ENCODE measurements at places on chromosomes 3 and 15.
A peak's percentile ranks its signal among the peaks of the same experiment; 100 is the strongest.

GRCh38 chr3:186536883-186537844 lies 7.0 kb downstream of the CRYGS start:
- DNase-seq: no peak

DNA sequence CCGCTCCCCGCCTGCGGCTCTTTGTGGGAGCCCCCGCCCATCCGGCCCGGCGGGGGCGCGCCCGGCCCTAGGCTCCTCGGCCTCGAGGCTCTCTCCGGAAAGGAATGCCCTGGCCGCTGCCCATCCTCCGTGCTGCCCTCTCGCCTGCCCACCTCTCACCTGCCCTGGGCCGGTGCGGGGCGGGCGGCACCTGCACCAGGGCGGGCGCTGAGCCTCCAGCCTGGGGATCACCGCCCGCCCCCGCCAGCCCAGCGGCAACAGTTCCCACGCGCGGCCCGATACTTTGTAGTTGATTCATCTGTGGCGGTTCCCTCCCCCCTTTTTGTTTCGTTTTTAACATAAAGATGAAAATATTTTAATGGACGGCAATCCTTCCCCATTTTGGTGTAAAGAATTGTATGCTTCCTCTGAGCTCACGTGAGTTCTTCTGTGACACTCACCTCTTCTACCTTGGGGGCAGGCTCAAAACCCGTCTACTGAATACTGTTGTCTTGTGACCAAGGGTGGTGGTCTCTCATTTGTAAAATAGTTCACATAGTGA lies 1.9 kb downstream of the KLF13 start:
- DNase-seq: peak; percentile 81

DNA sequence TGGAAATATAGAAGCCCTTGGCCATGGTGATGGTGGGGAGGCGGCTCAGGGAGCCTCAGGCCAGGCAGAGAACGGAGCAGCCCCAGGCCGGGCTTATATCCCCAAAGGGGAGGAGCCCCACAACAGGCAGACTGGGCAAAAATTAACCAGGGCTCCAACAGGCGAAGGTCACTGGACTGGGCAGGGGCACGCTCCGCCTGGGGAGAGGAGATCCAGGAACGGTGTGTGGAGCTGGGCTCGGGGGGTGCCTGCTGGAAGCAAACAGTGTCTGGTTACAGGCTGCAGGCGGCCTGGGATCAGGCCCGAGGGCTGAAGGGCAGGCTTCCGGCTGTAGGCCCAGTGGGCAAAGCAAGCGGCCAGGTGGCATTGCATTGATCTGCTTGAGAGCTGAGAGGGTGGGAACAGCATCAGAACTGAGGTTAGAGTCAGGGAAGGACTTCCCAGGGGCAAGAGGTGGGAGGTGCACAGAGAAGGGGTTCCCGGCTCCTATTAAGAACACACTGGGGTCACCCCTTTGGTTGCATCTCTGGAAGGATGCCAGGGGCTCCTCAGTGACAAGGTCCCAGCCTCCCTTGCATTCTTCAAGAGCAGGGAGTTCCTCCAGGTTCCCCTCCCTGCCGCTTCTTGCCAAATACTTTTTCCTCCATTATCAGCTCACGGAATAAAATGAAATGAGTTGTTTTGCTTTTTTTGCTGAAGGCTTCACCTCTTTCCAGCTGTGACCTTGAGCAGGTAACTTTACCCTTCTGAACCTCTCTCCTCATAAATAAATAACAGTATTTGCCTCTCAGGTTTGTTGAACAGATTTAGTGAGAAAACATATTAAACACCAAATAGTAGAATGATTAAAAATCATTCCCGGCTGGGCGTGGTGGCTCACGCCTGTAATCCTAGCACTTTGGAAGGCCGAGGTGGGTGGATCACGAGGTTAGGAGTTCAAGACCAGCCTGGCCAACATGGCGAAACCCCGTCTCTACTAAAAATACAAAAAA lies 7.8 kb downstream of the ANPEP start:
- DNase-seq: peak; percentile 51

DNA sequence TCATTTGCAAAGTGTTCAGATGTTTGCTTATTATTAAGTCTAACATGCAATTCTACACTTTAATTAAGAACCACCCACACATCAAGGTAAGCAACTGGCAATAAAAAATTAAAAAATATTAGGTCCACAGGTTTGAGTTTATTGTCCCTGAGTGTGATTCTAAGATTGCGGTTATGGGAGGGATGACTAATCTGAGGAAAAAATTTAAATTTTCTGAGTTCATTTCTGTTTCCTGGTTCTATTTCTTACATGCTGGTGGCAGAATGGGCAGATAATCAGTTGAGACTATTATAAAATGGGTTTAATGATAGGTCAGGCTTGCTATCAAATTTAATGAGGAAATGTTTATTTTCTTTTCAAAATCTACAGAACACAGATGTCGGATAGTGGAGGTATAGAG lies 105.9 kb downstream of the TP63 start:
- DNase-seq: no peak

- no peak for DNase-seq
Measured at GRCh38 chr15:89666184-89666857, 11.1 kb upstream of the KIF7 start.

DNA sequence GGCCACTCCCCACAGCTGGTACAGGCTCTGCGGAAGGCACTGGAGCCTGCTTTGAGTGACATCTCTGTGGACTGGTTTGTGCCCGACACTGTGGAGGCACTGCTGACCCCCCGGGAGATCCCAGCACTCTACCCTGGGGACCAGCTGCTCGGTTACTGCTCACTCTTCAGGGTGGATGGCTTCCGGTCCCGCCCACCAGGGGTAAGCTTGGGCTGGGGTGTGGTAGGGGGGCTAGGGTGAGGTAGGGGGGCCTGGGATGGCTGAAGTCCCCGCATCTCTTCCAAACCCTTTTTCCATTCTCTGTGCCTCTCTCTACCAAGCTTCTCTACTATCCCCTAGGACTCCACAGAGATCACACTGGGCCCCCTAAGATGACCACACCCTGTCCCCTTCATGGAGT lies 7.8 kb downstream of the VWA5B2 start:
- DNase-seq: no peak

DNA sequence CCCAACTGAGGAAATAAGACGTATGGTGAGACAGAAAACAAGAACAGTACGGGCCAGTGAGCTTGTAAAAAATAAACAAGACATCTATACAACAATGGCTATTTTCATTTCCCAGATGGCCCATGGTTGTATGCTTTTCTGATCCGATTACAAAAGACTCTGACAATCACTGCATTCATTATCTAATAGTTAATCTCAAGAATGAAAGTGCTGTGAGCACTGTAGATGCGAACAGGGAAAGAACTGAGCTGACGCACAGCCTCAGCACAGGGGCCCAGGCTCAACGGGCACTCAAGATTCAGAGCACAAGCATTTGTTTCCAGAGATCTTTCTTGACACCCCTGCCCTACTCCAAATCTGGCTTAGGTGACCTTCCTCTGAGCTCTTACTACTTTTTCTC lies 6.9 kb downstream of the MTMR10 start:
- no peak for DNase-seq

GRCh38 chr3:1093217-1093616 lies 393 bp downstream of the CNTN6 start:
- no peak for DNase-seq

- DNase-seq: no peak
Measured at GRCh38 chr3:32143849-32144757, 37.7 kb downstream of the GPD1L start.

- DNase-seq: no peak
Measured at GRCh38 chr3:117145677-117146076, 436.1 kb downstream of the TUSC7 start.

GRCh38 chr15:32152574-32152973 lies 122.3 kb downstream of the CHRNA7 start:
- no peak for DNase-seq

- peak; percentile 8 for DNase-seq
Measured at GRCh38 chr3:18442756-18443664, 17.9 kb upstream of the SATB1 start.

GRCh38 chr3:59052803-59053411 lies 3.1 kb upstream of the CFAP20DC start:
- DNase-seq: no peak

- DNase-seq: no peak
Measured at GRCh38 chr3:74027121-74027520, 402.4 kb upstream of the PDZRN3 start.

GRCh38 chr3:120080836-120081235 lies 13.4 kb downstream of the GSK3B start:
- no peak for DNase-seq

GRCh38 chr15:49085696-49086459 lies 39.6 kb upstream of the SECISBP2L start:
- no peak for DNase-seq

GRCh38 chr3:29754346-29754745 lies 473.5 kb downstream of the RBMS3 start:
- no peak for DNase-seq

DNA sequence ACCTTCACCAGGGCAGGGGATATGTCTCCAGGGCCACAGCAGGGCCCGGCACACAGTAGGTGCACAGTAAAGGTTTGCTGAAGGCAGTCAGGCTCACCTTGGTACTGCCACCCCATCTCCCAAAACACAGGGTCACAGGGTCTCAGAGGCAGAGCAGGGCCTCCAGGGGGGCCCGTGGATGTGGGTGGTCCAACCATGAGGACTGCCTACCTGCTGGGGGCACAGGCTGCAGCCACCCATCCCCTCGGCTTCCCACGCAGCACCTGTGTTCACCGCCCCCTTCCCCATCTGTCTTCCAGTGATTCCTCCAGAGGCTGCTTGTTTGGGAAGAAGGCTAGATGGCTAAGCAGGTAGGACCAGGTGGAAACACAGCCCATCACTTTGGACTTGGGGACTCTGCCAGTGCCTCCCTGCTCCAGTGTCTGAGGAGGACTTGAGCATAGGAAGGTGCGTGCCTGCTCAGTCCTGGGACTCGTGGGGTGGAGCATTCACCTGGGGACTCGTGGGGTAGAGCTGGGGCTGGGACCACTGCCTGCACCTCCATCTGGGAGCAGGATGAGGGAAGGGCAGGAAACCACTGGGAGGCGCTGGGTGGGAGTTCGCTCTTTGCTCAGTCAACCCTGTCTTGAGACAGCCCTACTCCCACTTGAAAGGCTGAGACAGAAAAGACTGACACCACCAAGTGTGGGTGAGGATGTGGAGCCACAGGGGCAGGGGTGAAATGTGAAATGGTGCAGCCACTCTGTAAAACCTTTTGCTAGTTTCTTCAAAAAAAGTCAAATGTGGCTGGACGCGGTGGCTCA lies 18.8 kb upstream of the PLXND1 start:
- no peak for DNase-seq

GRCh38 chr3:158773166-158773565 lies 28.7 kb upstream of the MFSD1 start:
- DNase-seq: no peak

DNA sequence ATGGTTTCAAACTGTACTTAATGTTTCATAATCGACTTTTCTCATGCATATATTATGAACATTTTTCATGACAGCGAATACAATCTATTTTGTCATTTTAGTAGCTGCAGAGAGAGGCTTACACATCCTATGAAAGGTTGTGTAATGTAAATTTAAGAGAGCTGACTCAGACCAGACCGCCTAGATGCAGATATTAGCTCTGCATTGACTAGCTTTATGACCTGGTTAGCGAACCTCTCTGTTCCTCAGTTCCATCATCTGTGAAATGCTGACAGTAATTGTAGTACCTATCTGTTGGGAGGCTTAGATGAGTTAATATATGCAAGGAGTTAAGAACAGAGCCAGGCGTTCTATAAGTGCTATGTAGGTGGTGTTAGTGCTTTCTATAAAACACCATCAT lies 116.2 kb upstream of the RASGRP1 start:
- DNase-seq: no peak

DNA sequence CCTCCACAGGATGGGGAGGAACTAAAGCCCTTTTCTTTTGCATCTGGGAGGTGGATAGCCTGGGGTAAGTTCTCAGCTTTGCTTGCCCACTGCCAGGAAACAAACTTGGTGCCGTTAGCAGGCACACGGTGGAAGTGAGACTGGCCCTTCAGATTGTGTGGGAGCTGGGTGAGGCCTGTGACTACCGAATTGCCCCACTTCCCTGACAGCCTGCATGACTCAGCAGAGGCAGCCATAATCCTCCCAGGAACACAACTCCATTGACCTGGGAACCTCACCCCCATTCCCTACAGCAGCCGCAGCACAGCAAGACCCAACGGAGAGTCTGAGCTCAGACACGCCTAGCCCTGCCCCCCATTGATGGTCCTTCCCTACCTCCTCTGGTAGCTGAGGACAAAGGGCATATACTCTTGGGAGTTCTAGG lies 282.6 kb downstream of the KLF13 start:
- DNase-seq: peak; percentile 8

DNA sequence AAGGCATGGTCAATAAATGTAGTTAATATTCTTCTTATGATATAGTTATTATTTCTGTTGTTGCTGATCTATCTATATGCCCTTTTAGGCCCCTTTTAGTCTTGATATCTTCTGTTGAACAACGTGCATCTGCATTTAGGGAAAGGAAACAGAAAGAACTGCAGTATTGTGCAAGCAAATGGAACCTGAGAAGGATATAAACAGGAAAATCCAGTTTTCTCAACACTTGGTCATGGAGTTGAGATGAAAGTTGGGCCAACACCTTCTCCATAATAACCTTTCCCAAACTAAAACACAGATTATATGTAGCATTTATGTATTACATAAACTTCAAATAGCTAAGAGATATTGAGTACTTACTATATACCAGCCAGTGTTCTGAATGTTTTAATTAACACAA lies 179.7 kb downstream of the ADAMTS9 start:
- DNase-seq: no peak

GRCh38 chr3:59809710-59810444 lies 760.1 kb upstream of the CFAP20DC start:
- no peak for DNase-seq

GRCh38 chr3:47299381-47300318 lies 16.9 kb downstream of the KLHL18 start:
- DNase-seq: no peak

DNA sequence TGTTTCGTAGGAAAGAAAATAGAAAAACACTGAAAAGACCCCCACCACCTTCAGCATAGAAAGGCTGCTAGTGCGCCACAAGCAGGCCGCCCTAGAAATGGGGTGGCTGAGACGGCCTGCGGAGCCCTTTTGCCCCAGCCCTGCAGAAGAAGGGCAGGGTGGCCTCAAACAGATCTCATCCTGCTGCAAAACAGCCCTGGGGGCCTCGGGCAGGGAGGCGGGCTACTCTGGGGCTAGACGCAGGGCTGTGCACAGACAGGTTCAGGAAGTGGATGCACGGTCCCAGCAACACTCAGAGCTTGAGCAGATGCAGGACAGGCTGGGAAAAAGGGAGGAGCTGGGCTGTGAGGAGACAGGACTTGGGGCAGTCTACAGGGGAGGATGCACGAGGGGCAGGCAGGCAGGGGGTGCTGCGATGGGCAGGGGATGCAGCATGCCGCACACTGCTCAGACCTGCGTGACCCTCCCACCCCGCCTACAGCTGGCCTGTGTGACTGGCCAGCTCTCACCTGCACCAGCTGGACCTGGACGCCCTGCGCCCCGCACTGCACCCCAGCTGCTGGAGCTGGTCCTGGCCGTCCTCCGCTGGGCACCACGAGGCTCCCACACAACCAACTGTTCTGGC lies 34.3 kb downstream of the ZXDC start:
- DNase-seq: no peak

GRCh38 chr3:120741320-120741719 lies 996 bp downstream of the RABL3 start:
- no peak for DNase-seq

All from mucosa of descending colon (tissue), 3 donors.